ENCODE measurements at places on chromosomes 5 and 9. TPM values are rescaled to one million over a fixed set of nuclear protein-coding genes. Genes with fewer than 3 reads are reported as not detected.

Gene KIF4B
- polyA plus RNA-seq: not detected

Gene LRRTM2
- polyA plus RNA-seq: 0.22 TPM

Gene TMEM215
- not detected for polyA plus RNA-seq

Gene ZNF354B
- polyA plus RNA-seq: 3.2 TPM

Gene GPRIN1
- polyA plus RNA-seq: 1.2 TPM

Gene TOR2A
- 10.3 TPM for polyA plus RNA-seq

Gene TMOD1
- 0.43 TPM for polyA plus RNA-seq

All from GM23248 (cell line).